ENCODE measurements at places on chromosomes 16 and 17.

DNA sequence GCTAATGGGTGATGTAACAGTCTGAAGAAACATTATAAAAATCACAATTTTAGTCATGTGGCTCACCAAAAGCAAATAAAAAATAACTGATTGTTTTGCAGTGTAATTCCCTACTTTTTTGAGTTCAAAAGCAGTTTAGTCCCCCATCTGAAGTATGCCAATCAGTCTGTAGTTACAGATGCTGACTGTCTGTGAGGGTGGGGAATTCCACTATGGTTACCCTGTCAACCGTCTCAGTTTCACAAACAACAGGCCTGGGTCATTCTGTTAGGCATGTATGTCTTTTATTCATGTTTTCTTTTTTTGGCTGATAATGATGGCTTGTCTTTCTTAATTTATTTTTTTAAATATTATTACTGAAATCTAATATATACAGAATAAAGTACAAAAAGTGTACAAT, 69.3 kb downstream of the STXBP4 start:
- no peak overlapping the region for H3K4me3 ChIP-seq
- peaks cover 6% of the 10 kb centered on the region for H3K36me3 ChIP-seq
- H3K27ac ChIP-seq: no peak overlapping the region
- DNase-seq: no peak

DNA sequence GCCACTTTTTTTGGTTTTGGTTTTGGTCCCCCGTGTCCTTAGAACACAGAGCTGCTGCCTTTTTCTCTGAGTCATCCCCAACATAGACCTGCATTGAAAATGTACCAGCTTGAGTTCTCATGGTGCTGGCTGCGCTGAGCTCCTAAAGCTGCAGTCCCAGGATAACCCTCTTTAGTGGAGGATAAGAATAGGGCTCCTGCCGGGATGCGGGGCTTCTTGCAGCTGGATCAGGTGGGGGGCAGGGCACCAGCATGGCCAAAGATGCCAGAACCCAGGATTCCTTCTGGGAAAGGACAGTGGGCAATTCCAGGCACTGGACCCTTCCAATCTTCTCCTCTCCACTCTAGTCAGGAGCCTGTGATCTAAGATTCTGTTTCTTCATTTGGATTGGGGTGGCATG, 8.3 kb upstream of the CLUH start:
- H3K27me3 ChIP-seq: peaks cover 3% of the 10 kb centered on the region
- H3K27ac ChIP-seq: no peak overlapping the region
- no peak overlapping the region for H3K4me3 ChIP-seq
- peaks cover 4% of the 10 kb centered on the region for H3K4me1 ChIP-seq
- H3K36me3 ChIP-seq: no peaks in the 10 kb centered on the region
- DNase-seq: no peak

DNA sequence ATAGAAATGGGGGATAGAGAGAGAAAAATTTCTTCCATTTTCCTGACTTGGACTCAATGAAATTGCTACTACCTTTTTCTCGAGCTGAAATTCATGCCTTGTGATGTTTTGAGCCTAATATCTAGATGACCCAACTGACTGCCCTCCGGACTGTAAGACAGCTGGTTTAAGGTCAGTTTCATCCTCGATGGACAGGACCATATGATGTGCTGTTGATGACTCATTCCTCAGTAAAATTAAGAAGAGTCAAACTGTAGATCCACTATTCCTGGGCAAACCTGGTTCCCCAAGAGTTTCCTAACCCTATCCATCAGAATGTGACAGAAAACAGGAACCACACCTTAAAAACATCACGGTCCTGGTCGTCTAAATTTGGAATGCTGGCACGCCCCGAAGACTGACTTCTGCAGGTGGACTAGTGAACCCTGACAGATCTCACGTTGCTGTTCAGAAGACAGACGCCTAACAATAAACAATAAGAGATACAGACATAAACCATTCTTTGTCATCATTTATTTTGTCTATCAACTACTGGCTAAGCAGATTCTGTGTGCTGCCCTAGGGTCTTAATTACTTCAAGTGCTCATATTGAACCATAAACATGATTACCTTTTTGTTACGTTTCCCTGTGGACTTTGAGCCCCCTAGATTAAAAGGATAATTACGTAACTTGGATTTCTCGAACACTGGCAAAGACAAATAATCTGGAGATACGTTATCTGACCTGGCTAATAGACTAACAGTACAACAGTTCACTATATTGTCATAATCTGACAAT, 45.1 kb upstream of the NOS2 start:
- H3K27ac ChIP-seq: peak overlapping the region; percentile 78
- H3K36me3 ChIP-seq: no peaks in the 10 kb centered on the region
- H3K4me1 ChIP-seq: peaks cover 26% of the 10 kb centered on the region
- no peak overlapping the region for H3K4me3 ChIP-seq
- no peaks in the 10 kb centered on the region for H3K27me3 ChIP-seq

DNA sequence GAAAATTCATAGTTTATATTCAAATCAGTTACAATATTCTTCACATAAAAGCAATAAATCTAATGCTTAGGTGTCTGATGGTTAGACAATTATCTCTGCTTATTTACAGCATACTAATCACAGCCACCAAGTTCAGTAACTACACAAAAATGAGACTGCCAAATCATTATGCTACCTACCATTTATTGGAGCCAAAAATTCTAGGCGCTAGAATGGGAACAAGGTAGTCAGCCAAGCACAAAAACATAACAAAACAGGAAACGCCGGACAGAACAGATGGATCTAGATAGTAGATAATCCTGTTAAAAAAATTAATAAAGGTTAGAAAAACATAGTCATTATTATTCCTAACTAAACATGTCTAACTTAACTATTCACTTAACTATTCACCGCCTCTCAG, 3.6 kb downstream of the ARL6IP1 start:
- no peaks in the 10 kb centered on the region for H3K27me3 ChIP-seq
- no peak overlapping the region for H3K4me3 ChIP-seq
- peaks cover 19% of the 10 kb centered on the region for H3K36me3 ChIP-seq
- H3K27ac ChIP-seq: no peak overlapping the region
- no peak for DNase-seq
- H3K4me1 ChIP-seq: peaks cover 4% of the 10 kb centered on the region

GRCh38 chr17:35942588-35943186, 826 bp downstream of the LYZL6 start:
- H3K27ac ChIP-seq: peak overlapping the region; percentile 56
- H3K36me3 ChIP-seq: no peaks in the 10 kb centered on the region
- no peaks in the 10 kb centered on the region for H3K27me3 ChIP-seq
- no peak overlapping the region for H3K4me3 ChIP-seq
- peak; percentile 80 for DNase-seq
- peaks cover 21% of the 10 kb centered on the region for H3K4me1 ChIP-seq

DNA sequence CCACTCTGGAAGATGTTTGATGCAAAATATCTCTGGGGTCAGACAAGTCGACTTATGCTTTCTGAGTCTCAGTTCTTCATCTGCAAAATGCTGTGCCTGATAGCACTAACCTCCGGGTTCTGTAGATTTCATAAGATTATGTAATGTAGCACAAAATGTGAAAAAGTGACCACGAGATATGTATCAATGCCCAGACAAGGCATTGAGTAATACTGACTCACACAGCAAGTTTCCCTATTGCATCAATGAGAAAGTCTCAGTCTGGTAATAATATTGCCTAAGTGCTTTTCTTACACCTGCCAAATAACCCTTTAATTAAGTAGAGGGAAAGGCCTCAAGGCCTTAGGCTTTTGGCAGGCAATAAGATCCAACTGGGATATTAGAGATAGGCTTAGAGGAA, 41.4 kb upstream of the MMP2 start:
- H3K4me1 ChIP-seq: no peaks in the 10 kb centered on the region
- no peak overlapping the region for H3K4me3 ChIP-seq
- H3K27me3 ChIP-seq: peaks cover 5% of the 10 kb centered on the region
- no peak for DNase-seq
- H3K27ac ChIP-seq: no peak overlapping the region
- H3K36me3 ChIP-seq: no peaks in the 10 kb centered on the region

GRCh38 chr16:84699147-84699711, 571 bp upstream of the USP10 start:
- no peaks in the 10 kb centered on the region for H3K36me3 ChIP-seq
- H3K27ac ChIP-seq: peak overlapping the region; percentile 23
- H3K4me3 ChIP-seq: peak overlapping the region; percentile 65
- H3K27me3 ChIP-seq: no peaks in the 10 kb centered on the region

DNA sequence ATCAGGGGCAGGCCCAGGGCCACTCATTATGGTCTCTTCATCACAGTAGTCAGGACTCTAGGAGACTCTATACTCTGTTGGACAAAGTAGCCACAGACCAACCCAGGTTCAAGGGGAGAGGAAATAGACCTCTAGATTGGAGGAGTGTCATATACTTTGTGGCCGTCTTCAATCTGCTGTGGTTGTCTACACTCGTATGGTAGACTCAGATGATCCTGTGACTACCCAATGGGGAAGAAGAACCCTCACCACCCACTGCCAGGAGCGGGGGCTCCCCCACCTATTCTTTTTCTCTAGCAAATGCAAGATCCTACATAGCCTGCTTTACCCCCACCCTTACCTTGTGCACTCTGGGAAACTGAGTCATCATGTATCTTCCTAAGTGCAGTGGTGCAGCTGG, 80.5 kb downstream of the KSR1 start:
- peak overlapping the region; percentile 97 for H3K27ac ChIP-seq
- H3K4me1 ChIP-seq: peaks cover 73% of the 10 kb centered on the region
- H3K36me3 ChIP-seq: no peaks in the 10 kb centered on the region
- H3K27me3 ChIP-seq: no peaks in the 10 kb centered on the region
- no peak overlapping the region for H3K4me3 ChIP-seq

DNA sequence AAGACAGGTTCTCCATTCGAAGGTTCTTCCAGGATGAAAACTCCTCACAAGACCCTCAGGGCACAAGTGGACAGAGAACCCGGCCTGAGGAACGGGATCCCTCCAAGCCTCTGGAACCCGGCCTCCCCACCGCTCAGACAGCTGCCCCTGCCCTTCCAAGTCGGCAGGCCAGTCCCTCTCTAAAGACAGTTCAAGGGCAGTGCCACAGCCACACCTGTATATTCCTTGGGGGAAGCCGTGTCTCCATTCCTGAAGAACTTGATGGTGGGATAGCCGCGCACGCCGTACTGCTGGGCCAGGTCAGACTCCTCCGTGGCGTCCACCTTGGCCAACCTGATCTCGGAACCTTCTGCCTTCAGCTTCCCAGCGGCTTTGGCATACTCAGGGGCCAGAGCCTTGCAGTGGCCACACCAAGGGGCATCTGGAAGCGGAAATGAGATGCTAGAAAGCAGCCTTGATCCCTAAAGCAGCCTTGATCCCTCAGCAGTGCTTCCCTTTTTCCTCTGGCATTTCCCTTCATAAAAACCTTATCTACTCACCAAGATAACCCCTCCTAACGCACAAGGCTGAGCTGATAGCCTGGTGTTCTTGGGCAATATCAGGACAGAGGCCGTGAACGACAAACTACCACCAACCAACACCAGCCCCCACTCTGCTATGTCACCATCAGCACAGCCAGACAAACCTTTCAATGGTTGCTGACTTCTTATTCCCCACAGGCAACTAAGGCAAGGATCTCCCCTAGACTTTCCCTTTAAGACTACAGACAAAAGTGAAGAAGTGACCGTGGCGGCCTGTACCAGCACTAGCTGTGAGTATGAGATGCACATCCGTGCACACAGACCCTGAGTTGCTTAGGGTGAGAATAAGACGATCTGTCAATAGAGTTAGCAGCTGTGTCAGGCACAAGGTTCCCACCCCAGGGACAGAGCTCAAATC, 1.1 kb downstream of the P4HB start:
- no peaks in the 10 kb centered on the region for H3K27me3 ChIP-seq
- peak; percentile 74 for DNase-seq
- peak overlapping the region; percentile 90 for H3K27ac ChIP-seq
- peaks cover 30% of the 10 kb centered on the region for H3K4me1 ChIP-seq
- H3K36me3 ChIP-seq: peaks cover 54% of the 10 kb centered on the region

DNA sequence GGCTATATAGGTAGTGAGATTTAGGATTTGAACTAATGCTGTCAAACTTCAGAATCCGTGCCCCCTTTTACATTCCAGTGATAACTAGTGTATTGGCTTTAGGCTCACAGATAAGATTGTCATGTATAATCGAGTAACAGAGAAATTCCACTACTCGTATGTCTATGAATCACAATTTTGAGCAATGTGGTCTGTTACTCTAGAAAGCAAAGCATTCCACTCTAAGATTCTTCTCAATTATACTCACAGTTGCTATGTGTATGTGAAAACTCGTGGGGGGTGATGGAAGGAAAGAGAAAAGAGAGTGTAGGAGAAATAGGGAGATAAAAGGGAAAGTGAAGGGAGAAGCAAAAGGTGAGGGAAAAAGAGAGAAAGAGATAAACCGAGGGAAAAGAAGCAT, 1175.1 kb upstream of the GOT2 start:
- H3K4me1 ChIP-seq: no peaks in the 10 kb centered on the region
- no peak for DNase-seq
- H3K36me3 ChIP-seq: no peaks in the 10 kb centered on the region
- H3K27ac ChIP-seq: no peak overlapping the region

DNA sequence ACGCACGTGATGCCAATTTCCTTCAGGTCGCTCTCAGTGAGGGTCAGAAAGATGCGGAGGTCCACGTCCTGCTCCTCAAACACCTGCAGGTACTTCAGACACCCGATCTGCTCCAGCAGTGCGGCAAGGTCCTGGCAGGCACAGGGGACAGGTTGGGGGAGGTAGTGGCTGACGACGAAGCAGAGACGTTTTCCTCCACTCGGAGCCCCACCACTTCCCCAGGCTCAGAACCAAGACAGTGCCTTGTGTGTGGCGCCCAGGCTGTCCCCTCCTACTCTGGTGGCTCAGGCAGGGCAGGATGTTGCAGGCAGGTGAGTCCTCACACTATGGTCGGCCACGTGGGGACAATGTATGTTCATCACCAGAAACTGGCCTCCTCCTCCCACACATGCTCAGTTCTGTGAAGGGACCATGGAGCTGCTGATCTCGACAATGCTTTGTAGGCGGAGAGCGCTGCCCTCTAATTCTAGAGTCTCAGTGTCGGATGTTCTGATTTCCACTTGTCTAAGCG, 5.7 kb downstream of the NUDT16L1 start:
- H3K27me3 ChIP-seq: no peaks in the 10 kb centered on the region
- no peak overlapping the region for H3K4me3 ChIP-seq
- H3K4me1 ChIP-seq: peaks cover 42% of the 10 kb centered on the region
- peaks cover 77% of the 10 kb centered on the region for H3K36me3 ChIP-seq
- no peak overlapping the region for H3K27ac ChIP-seq

- peaks cover 36% of the 10 kb centered on the region for H3K36me3 ChIP-seq
- peaks cover 8% of the 10 kb centered on the region for H3K4me1 ChIP-seq
- no peaks in the 10 kb centered on the region for H3K27me3 ChIP-seq
- peak overlapping the region; percentile 99 for H3K27ac ChIP-seq
- peak overlapping the region; percentile 97 for H3K4me3 ChIP-seq
Measured at GRCh38 chr17:36535669-36536081, 888 bp downstream of the PIGW start.

- H3K4me1 ChIP-seq: no peaks in the 10 kb centered on the region
- no peak for DNase-seq
- no peak overlapping the region for H3K27ac ChIP-seq
Measured at GRCh38 chr16:56244612-56245011, 53.3 kb downstream of the GNAO1 start.

GRCh38 chr16:73056448-73056847, 8.5 kb upstream of the ZFHX3 start:
- peak; percentile 51 for DNase-seq
- H3K27ac ChIP-seq: peak overlapping the region; percentile 82
- peaks cover 3% of the 10 kb centered on the region for H3K27me3 ChIP-seq

Data from large intestine (tissue), 12 donors.